ENCODE measurements at places on chromosomes 6 and 20.

- no peak for DNase-seq
Observed at GRCh38 chr6:46410334-46410953, 80.8 kb downstream of the RCAN2 start.

DNA sequence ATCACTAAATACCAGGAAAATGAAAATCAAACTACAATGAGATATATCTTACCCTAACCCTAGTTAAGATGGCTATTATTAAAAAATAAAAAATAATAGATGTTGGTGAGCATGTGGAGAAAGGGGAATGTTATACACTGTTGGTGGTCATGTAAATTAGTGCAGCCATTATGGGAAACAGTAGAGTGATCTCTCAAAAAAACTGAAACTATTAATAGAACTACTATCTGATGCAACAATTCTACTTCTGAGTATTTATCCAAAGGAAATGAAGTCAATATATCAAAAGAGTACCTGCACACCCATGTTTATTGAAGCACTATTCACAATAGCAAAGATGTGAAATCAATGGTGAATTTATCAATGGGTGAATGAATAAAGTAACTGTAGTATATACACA lies 48.6 kb downstream of the HLA-A start:
- no peak for DNase-seq

GRCh38 chr20:42192321-42192720 lies 574.1 kb upstream of the CHD6 start:
- DNase-seq, result no peak

GRCh38 chr20:41413169-41413568 lies 46.6 kb upstream of the EMILIN3 start:
- DNase-seq, result no peak

DNA sequence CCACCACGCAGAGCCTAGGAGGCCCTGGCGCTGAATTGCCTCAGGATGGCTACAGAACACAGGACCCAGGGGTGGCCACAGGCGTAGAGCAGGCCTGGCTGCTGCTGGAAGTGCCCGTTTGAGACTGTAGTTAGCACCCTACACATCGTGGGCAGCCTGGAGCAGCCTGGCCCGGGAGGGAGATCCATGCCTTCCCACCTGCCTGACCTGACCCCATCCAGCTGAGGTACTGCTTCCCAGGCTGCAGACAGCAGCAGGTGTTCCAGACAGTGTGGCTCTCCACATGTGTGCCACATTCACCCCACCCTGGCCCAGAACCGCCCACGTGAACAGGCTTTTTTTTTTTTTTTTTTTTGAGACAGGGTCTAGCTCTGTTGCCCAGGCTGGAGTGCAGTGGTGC lies 20.9 kb upstream of the MAP1LC3A start:
- no peak for DNase-seq

DNA sequence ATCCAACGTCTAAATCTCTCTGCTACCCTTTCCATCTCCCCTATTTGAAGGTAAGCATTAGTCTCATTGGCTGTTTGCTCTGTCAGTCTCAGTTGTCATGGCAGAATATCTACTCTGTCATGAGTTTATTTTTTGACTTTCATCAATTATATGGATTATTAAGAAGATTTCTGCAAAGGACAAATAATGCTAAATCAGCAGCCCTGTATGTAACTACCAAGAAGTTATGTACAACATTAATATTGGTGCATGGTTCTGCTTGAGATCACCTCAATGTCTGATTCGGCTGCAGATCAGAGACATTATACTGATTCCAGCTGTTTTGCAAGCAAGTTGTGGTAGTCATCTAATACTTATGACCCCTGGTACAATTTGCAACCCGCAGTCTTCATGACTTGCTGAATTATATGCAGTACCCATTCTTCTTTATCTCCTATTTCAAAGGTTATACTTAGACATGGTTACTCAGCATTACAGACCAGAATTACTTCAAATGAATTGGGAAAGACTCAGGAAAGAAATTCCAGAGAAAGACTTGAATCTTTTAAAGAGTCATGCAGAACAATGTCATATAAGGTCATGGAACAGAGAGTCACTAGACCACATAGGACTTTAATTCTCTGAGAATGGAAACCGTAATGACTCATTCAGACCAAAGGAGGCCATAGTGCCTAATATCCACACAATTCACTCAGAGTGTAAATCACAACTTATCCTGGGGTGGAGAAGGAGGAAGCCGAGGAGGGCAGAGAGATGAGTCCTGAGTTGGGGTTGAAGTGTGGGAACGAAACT lies 201.4 kb downstream of the IBTK start:
- DNase-seq, result no peak

- no peak for DNase-seq
Observed at GRCh38 chr6:137989664-137990063, 117.6 kb downstream of the PERP start.

GRCh38 chr6:102742028-102742427 lies 1348.5 kb downstream of the GRIK2 start:
- no peak for DNase-seq

- DNase-seq, result no peak
Observed at GRCh38 chr20:44707018-44707579, 8.1 kb upstream of the CCN5 start.

- no peak for DNase-seq
Observed at GRCh38 chr6:101676187-101676586, 282.7 kb downstream of the GRIK2 start.

- DNase-seq, result no peak
Observed at GRCh38 chr6:73180076-73180738, 45.1 kb downstream of the KHDC1L start.

DNA sequence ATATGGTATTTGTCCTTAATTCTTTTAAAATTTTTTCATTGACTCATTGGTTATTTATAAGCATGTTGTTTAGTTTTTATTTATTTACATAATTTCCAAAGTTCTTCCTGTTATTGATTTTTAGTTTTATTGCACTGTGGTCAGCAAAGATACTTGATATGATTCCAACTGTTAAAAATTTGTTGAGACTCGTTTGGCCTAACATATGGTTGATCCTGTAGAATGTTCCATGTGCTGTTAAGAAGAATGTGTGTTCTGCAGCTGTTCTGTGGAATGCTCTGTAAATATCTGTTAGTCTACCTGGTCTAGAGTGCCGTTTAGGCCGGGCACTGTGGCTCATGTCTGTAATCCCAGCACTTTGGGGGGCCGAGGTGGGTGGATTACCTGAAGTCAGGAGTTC lies 197.7 kb downstream of the CD109 start:
- no peak for DNase-seq

- DNase-seq, result no peak
Observed at GRCh38 chr6:149905911-149906371, 8.0 kb upstream of the RAET1E start.

- DNase-seq, result no peak
Observed at GRCh38 chr6:15871276-15871675, 208.4 kb upstream of the DTNBP1 start.

DNA sequence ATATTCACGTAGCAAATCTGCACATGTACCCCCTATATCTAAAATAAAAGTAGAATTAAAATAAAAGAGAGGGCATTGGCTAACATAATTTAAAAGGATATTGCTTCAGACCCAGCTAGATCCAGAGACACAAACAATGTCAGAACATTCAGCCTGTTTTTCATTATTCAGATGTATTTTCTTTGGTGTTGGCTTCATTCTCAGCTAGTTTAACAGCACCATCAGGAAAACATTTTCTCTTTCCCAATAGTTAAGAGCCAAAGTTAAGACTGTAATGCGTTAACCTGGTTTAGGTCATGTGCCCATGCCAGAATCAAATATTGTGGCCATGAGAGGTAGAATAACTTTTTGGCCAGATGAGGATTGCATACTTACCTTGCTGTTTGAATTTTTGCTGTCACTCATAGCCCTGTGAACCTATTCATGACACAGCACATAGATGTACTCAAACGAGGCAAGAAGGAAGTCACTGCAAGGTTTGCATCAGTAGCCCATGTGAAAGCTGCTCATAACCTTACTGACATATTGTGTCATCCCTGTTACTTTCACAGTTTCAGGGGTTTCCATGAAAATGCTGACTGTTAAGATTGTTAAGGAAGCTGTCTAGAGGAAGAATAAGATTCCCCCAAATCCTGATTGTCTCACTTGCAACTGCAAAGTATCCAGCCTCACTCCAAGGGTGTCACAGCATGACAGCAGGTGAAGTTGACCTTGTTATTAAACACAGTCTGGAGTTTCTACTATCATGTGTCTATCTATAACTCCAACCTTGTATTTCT lies 233.1 kb downstream of the PACRG start:
- no peak for DNase-seq

- DNase-seq, result no peak
Observed at GRCh38 chr20:5127859-5128424, 1.1 kb downstream of the CDS2 start.

DNA sequence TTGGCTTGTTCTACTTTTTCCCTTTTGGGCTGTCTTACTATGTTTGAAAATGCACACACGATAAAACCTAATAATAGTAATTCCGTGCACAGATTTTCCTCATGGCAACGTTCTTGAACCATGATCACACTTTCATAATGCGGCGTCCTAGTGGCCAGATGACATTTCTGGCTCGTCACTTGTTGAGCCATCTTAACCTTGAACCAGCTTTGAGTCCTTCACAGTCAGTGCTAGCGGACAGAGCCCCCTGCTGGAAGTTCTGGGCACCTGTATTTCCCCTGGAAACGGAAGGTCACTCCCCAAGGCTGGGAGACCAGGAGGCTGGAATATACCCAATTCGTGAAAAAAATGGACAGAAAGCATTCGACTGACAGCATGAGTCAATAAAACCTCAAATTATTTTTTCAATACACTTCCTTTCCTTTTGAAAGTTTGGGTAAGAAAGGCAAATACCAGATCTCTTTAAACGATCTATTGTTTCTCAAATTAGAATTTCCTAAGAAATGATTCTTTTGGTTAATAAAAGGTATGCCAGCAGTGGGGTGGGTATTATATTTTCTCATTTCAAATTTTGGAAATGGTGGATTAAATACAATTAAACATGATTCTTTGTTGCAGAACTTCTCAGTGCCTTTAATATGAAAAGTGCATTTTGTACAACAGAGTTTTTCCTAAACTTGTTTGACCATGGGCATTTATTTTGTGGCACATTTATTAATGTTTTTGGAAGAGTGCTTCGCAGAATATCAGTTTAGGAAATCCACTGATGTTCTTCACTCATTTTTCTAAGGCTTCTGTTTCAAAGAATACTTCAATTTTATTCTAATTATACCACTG lies 542.3 kb downstream of the QKI start:
- no peak for DNase-seq

GRCh38 chr6:82679232-82679631 lies 315.6 kb downstream of the TPBG start:
- DNase-seq, result no peak

DNA sequence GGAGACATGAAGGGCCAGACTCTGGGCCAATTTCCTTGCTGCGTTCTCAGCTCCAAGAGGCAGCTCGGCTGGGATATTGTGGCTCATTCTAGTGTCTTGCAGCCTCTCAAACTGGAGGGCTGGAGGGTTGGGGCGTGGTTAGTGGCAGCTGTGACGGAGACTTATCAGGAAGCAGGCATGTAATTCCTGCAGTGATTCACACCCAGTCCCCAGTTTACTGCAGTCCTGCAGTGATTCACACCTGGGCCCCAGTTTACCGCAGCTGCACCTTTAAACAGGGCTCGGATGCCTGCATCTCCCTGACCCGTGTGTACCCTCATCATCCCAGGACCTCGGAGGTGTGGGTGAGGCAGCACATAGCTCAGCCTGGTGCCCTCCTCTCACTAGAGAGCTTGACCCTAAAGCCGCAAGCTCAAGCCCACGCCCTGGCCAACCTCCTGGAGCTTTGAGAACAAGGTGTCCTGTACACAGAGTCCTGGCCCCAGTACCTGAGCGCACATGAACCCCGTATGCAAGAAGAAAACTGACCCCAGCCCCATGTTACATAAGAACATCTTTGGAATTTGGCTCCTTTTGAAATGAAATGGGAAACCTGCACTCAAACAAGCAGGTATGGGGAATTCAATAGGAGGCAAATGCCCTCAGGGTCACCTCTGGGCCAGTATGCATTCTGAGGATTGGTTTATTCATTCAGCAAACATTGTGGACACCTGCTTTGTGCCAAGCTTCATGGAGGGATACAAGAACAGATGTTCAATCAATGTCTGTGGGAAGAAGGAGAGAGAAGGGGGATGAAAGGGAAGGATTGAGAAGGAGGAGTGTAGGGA lies 55.3 kb upstream of the FAM83D start:
- DNase-seq, result no peak

DNA sequence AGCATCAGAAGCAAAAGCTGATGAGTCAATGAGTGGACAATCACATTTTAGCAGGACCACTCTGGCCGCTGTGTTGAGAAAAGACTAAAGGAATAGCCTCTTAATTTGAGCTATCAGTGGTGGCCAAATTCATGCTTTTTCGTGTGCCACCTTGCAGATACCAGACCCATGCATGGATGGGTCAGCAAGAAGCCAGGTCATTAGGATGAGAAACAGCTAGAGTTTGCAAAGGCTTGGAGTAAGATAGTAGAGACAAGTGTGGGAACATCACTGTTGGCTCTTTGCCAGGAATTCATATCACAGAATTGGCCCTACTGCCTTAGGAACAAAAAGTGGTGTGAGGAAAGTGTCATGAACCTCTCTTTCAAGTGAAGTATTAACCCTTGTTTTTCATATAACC lies 25.5 kb downstream of the MRAP2 start:
- DNase-seq, result no peak

DNA sequence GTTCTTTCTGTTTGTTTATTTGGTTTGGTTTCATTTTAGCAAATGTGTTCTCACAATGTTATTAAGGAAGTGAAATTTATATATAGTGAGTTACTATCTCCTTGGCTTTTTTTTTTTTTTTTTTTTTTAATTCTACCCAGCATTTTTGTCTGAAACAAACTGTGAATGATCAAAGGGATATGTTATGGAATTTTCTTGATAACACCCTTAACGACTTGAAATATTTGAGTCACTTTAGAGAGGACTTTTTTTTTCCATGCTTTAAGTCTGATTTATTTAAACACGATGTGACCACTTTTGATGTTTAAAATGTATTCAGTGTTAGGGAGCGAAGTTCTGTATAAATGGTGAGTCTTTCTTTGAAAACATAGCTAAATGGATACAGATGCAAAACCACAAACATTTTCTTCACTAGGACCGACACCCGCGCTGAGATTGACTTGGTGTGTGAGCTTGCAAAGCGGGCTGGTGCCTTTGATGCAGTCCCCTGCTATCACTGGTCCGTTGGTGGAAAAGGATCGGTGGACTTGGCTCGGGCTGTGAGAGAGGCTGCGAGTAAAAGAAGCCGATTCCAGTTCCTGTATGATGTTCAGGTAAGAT lies 149.7 kb downstream of the MTHFD1L start:
- no peak for DNase-seq

DNA sequence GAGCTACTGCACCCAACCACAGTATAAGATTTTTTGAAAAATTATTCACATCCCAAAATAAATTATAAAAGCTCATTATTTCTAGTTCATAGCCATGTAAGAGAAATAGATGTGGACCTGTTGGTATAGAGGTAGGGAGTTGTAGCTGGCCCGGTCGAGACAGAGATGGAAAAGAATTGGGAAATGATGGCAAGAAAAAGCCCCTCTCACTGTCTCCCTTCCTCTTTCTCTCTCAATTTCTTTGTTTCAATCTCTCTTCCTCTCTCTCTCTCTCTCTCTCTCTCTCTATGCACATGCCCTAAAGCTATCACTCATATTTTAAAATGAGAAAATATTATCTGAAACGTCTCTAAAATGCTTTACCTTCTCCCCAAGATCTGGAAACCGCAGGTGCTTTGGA lies 80.7 kb upstream of the CD83 start:
- DNase-seq, result no peak

GRCh38 chr6:155212106-155212505 lies 51.7 kb upstream of the CLDN20 start:
- no peak for DNase-seq

GRCh38 chr6:109759098-109759955 lies 68.2 kb downstream of the FIG4 start:
- no peak for DNase-seq
